ENCODE measurements at places on chromosomes 2 and 18.

DNA sequence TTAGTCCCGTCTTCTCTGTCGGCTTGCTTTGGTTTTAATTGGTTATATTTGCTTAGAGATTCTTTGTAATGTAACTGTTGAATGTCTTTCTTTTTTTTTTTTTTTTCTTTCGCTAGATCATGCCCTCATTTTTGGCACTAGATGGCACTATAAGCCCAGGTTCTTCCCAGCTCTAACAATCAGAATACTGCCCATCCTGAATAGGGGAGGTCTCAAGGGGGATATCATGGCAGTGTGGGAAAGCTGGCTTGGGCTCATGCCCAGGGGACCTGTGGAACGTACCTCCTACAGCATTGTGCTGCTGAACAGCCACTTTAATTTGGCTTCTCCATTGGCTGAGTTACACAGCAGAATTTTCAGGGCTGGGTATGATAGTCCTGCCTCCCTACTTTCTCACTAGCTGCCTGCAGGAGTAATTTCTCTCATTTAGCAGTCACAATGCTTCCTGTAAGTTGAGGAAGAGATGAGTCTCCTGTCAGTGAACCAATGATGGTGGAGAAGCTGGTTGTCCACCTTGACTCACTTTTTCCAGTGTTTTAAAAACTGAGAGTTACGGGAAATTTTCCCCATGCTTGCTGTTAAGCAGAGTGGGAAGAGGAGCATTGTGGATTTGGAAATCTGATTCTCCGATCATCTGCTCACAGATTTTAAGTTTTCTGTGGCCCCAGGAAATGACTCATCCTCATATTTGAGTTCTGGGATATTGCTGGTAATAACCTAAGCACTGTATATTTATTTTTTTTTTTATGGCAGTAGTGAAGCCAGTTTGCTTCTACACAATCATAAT lies 47.2 kb downstream of the RAD51AP2 start:
- DNase-seq = no peak

DNA sequence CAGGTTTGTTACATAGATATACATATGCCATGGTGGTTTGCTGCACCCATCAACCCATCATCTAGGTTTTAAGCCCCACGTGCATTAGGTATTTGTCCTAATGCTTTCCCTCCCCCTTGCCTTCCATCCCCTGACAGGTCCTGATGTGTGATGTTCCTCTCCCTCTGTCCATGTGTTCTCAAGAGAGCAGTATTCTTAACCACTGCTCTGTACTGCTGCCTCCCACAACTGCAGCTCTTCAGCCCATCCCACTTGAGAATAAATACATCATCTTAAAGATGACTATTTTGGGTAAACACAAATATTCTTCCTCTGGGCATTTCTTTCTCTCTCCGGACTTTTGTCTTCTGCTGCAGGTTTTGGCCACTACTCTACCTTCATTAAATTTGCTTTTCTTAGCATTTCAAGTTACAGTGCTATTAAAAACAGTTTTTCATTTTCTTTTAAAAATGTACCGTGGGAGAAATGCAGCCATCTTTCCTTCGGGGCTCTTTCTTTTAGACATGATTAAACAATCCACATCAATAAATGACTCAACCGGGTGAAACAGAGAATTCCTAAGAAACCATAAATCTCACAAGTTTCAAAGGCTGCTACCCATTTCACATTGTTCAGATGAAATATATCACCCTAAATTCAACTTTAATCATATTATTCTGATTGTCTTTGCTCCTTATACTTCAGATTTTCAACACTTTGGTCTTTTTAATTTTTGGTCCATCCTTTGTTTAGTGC lies 323.4 kb downstream of the GALNT13 start:
- no peak for DNase-seq

GRCh38 chr2:31382452-31383120 lies 32.0 kb downstream of the XDH start:
- DNase-seq = peak; percentile 6

- DNase-seq = no peak
These were observed 298.3 kb downstream of the RBM43 start for GRCh38 chr2:150963336-150963735.

DNA sequence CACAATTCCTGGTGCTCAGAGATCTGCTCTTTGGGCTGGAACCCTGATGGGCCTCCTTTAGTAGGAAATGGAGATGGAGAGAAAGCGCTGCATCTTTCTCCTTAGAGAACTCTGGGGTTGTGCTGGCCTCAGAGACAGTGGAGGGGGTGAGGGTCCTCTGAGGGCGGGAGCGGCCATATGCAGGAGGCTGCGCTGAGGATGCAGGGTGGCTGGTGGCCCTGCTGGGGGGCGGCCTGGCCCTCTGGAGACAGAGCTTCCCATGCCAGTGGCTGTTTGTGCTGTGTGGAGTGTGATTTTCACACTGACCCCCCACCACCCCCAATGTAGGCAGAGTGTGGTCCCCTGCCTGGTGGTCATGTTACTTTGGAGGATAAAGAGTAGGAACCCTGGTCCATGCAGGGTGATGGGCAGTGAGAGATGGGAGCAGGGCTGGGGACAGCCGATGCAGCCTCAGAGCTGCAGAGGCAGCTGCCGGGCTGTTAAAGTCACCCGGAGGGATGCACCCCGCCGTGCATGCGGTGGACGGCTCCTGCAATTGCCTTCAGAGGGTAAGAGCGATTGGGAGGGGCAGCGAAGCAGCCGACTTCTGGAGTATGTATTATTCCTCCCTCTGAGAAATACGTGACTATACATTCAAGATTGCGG lies 194.6 kb downstream of the FAM210A start:
- no peak for DNase-seq

DNA sequence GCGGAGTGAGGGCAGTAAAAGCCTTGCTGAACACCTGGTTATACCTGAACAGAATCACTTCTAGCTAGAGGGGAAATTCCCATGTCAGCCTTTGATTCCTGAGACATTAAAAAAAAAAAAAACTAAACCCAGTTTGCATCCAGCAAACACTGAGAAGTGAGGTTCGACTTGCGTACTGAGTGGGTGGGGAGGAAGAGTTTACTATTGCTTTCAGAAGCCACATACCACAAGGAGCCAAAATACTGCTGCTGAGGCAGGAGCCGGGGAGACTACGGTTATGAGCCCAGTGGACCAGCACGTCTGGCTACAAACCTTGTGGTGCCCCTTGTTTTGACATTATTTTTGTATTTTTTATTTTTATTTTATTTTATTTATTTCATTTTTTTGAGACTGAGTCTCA lies 2.7 kb downstream of the COLEC11 start:
- DNase-seq = no peak

- DNase-seq = no peak
These were observed 78.7 kb downstream of the LONRF2 start for GRCh38 chr2:100243631-100244030.

DNA sequence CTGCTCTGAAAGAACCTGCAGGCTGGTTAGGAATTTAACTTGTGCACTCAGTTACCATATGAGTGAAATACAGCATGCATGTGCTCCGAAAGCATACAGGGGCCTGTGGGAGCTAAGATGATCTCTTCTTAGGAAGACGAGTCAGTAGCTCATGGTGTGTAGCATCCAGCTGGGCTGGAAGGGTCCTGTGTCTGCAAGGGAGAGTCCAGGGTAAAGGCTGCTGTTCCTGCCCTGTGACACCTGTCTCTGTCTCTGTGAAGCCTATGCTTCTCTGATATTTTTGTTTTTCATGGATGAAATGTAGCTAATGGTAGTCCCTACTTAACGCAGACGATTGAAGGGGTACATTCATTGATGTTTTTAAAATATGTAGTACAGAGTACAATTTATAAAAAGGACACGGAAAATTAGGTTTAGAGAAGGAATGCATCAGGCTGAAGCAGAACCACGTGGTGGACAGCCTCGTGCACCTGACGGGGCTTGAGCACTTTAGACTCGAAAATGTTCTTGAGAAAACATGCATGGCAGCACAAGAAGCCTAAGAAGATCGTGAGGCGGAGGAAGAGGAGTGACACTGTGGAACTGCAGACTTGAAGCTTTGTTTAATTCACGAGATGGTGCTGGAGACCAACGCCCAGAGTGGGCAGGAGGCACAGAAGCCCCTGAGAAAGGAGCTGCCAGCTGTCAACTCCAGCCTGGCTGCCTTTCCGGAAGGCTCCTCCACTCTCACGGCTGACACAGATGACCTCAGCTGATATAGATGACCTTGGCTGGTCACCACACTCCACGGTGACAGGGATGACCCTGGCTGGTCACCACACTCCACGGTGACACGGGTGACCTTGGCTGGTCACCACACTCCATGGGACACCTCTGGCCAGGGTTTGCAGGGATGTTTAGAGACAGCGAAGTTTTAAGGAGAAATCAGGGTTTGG lies 110.6 kb downstream of the TMEM18 start:
- no peak for DNase-seq

DNA sequence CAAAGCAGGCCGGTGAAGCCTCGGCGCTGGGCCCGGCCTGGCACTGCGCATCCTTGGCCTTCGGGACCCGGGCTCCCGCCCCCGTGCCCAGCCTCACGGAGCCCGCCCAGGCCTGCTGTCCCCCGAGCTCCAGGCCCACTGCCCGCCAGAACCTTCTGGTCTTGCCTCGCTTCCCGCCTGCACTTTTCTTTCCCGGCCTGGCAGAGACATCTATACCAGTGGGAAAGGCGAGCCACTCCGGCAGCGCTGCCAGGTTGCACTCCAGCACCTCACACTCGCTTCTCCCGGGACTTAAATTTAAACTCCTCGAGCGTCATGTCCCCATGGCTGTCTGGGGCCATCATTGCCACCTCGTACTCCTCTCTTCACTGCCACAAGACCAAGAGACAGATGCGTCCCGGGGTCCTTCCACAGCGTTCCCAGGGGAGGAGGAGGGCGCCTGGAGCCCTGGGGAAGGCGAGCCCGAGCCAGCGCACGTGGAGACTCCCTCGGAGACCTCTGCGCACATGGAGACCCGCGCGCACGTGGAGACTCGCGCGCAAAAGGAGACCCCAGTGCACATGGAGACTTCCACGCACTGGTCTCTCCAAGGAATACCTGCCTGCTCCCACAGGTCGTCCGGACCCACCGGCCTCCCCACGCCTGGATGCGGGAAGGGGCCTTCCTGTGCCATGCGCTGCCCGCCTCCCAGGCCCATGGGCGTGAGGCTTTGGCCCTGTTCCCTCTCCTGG lies 253.1 kb upstream of the SALL3 start:
- no peak for DNase-seq

- DNase-seq = no peak
These were observed 1200.5 kb upstream of the FAM98A start for GRCh38 chr2:34799556-34799955.

DNA sequence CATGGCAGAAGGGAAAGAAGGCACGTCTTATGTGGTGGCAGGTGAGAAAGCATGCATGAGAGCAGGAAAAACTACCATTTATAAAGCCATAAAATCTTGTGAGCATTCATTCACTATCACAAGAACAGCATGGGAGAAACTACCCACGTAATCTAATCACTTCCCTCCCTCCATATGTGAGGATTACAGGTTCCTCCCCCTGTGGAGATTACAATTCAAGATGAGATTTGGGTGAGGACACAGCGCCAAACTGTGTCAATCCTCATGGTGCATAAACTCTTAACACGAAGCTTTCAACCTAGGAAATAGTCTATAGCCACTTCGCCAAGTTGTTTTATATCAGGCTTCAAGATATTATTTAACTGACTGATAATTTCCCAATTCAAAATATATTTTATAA lies 595.5 kb downstream of the FBXO15 start:
- DNase-seq = no peak

- DNase-seq = no peak
These were observed 56.3 kb upstream of the UPP2 start for GRCh38 chr2:158045362-158045761.

GRCh38 chr2:47334356-47335136 lies 68.4 kb upstream of the MSH2 start:
- no peak for DNase-seq

GRCh38 chr2:29373870-29374269 lies 258.7 kb downstream of the CLIP4 start:
- DNase-seq = no peak

Measured in SW480 (cell line).